ENCODE measurements at places on chromosomes 2 and 18.

DNA sequence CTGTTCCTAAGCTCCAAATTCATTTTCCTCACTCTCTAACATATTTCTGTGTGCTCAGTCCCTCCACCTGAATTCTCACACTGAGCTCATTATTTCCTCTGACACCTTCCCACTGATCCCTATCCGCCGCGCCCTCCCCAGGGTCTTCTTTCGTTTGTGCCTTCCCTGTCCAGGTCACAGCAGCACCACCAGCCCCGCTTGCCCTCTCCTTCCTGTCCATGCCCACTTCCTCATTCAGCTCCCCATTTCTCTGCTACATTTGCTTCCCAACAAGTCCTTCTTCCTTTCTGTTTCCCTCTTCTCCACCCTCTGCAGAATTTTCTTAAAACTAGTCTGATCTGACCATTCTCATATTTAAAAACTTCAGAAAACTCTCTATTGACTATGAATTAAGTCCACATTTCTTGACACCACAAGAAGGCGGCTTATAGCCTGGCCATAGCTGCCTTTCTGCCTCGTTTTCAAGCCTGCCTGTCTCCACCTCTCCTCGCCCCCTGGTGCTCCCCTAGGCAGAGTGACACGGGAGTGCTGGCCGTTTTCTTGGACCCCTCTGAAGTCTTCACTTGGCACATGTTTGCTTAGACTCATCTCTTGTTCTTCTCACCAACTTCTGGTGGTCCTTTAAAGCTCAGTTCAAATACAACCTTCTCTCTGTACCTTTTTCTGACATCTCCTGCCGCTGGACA lies 138.7 kb upstream of the BOD1L2 start:
- H3K4me3 ChIP-seq = no peak overlapping the region
- H3K36me3 ChIP-seq = no peaks in the 10 kb centered on the region
- H3K27ac ChIP-seq = no peak overlapping the region
- no peak for DNase-seq
- H3K27me3 ChIP-seq = no peaks in the 10 kb centered on the region

DNA sequence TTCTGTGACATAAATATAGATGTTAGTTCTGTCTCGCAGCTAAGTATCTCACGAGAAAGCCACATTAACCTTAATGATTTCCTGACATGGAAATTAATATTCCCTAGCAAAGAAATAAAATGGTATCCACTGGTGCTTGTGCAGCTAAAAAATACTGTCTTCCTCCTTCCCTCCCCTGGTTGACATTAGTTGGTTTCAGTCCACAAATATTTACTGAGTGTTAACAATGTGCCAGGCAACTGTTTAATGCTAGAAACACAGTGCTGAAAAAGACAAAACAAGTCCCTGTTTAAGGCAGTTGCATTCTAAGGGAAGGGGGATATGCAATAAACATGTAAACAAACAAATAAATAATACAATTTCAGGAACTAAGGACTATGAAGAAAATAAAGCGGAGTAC lies 44.2 kb upstream of the VPS54 start:
- H3K27ac ChIP-seq = no peak overlapping the region
- no peak overlapping the region for H3K4me3 ChIP-seq
- no peaks in the 10 kb centered on the region for H3K4me1 ChIP-seq
- H3K36me3 ChIP-seq = no peaks in the 10 kb centered on the region
- no peaks in the 10 kb centered on the region for H3K27me3 ChIP-seq

DNA sequence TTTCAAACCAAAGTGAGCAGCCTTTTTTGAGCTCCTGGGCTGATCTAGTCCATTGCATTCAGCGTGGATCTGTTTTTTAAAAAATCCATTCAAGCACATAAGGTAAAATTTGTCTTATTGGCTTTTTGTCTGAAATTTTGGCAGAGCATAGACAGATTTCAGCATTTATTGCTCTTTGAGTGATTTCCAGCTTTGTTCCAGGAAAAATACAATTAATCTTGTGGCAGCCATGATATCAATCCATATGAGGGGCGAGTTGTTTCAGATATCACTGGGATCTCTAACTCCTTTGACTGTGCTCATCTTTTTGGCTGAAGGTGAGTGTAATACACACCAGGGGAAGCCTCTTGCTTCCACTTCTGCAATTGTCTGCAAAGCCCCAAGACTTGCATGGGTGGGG lies 523.9 kb downstream of the SLC4A3 start:
- no peak overlapping the region for H3K27ac ChIP-seq
- no peak overlapping the region for H3K4me3 ChIP-seq
- no peaks in the 10 kb centered on the region for H3K36me3 ChIP-seq

DNA sequence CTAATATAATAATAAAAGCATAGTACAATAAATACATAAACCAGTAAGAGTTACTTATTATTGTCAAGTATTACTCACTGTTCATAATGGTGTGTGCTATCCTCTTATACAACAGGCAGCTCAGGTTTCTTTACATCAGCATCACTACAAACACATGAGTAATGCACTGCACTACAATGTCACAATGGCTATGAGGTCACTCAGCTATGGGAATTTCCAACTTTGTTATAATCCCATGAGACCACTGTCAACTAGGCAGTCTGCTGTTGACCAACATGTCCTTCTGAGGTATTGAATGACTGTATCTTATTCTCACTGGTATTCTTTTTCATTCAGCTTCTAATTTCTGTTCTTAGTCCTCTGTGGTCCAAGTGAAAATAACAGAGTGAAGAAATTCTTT lies 250.4 kb upstream of the DSEL start:
- no peak overlapping the region for H3K27ac ChIP-seq
- no peaks in the 10 kb centered on the region for H3K27me3 ChIP-seq
- DNase-seq = no peak
- H3K36me3 ChIP-seq = no peaks in the 10 kb centered on the region
- H3K4me3 ChIP-seq = no peak overlapping the region

- no peaks in the 10 kb centered on the region for H3K27me3 ChIP-seq
- DNase-seq = no peak
- no peaks in the 10 kb centered on the region for H3K36me3 ChIP-seq
- H3K4me1 ChIP-seq = no peaks in the 10 kb centered on the region
Observed at GRCh38 chr2:181174611-181175580, 194.5 kb downstream of the UBE2E3 start.

- no peaks in the 10 kb centered on the region for H3K4me1 ChIP-seq
- no peak overlapping the region for H3K27ac ChIP-seq
- no peak for DNase-seq
- no peaks in the 10 kb centered on the region for H3K27me3 ChIP-seq
- H3K36me3 ChIP-seq = no peaks in the 10 kb centered on the region
Observed at GRCh38 chr18:24710474-24710873, 250.0 kb downstream of the HRH4 start.

GRCh38 chr2:177303939-177304338 lies 39.4 kb upstream of the NFE2L2 start:
- no peaks in the 10 kb centered on the region for H3K36me3 ChIP-seq
- no peaks in the 10 kb centered on the region for H3K27me3 ChIP-seq
- H3K27ac ChIP-seq = no peak overlapping the region
